Mammary epithelial cell (primary cell): ENCODE measurements at places on chromosomes 16 and 17.
A peak's percentile ranks its signal among the peaks of the same experiment; 100 is the strongest.

GRCh38 chr16:87562201-87562600, 40.1 kb upstream of the JPH3 start:
- no peak for DNase-seq

DNA sequence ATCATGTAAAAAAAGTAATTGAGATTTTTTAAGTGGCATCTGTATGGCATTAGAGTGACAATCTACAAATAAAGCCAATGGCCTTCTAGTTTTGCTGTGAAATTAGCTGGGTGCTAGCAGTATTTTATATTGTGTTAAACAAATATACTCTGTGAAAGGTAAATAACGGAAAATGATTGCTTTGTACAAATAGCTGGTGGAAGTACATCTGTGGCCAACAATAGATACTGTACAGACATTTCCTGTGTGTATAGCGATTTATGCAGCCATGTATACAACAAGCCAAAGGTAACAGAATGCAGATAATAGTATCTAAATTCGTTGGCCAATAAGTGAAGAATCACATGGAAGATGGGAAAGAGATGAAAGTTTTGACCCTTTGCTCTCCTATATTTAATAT, 26.6 kb downstream of the IQCK start:
- no peak for DNase-seq

DNA sequence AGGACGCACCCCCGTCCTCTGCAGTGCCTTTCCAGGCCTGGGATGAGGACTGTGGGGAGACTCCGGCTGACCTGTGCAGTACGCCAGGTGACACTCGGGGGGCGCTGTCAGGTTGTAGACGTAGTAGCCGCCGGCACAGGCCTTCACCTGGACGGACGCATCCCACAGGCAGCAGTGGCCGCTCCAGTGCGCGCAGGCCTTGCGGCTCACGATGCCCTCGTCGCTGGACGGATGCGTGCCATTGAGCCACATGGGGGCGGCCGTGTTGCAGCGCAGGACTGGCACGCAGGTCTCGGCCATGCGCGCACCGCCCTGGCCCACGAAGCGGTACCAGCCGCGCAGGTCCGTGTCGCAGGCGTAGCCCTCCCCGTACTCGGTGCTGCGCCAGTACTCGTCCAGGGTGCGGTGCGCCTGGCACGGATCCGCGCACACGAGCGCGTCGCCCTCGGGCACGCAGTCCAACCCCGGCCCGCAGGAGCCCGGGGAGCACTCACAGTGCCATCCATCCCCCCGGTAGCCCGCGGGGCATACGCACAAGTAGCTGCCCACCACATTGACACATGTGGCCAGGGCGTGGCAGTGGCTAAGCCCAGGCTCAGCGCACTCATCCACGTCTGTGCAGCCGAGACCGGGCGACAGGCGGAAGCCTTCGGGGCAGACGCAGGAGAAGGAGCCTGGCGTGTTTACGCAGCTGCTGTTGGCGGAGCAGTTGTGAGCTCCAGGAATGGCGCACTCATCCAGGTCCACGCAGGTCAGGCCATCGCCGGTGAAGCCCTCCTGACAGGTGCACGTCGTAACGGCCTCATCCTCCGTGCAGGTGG, 3.9 kb downstream of the UMOD start:
- no peak for DNase-seq

GRCh38 chr16:1972490-1972877, 631 bp downstream of the TBL3 start:
- peak; percentile 41 for DNase-seq

- DNase-seq: no peak
Measured at GRCh38 chr16:13660807-13661206, 259.1 kb upstream of the ERCC4 start.

DNA sequence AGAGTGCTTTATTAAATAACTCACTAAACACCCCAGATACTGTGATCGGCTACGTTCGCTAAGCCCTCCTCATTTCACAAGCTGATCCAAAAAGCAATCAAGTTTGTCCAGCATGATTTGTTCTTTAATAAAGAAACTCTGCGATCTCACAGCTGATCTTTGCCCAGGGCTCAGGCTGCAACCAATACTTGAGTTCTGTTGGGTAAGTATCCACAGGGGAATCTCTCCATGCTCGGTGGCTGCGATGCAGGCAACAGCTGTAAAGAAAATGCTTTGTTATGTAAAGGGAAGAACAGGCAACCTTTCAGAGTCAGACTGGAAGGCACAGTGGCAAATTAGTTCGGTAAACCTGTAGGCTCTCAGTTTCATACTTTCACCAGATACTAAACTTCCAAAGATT, 67.5 kb downstream of the SHISA6 start:
- no peak for DNase-seq

- DNase-seq: no peak
Measured at GRCh38 chr17:79872762-79873161, 33.5 kb upstream of the CBX4 start.

DNA sequence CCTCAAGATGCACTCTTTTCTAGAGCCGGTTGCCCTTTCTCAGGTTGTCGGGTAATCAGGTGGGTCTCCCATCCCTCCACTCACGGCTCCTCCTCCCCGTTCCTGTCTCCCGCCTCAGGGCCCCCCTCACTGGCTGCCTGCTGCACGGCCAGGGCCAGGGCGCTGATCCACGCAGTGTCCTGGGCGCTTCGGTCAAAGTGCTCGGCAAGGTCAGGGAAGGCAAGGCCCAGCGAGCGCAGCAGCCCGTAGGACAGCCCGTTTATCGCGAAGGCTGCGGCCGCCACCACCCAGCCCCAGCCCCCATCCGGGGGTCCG, 753 bp downstream of the SLC16A11 start:
- DNase-seq: no peak

DNA sequence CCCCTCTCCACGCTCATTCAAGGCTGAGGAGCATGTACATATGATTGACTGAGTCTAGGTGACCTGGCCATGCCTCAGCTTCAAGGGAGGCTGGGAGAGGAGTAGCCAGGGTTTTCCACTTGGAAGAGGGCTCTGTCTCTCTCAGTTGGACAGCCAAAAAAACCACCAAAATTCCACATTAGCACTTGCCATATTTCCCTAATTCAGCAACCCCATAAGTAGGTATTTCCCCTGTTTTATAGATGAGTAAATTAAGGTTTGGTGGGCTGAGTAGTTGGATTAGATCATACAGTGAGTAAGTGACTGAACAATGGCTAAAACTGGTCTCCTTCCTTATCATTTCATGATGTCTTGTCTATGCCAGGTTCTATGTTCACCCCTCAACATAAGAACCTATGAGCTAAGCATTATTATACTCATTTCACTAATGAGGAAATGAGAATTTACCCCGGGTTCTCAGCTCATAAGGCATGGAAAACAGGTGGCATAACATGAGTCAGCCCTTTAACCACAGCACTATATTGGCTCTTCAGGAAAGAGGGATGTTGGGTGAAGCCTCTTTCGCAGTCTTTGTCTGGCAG, 68.0 kb upstream of the GAS7 start:
- DNase-seq: no peak

DNA sequence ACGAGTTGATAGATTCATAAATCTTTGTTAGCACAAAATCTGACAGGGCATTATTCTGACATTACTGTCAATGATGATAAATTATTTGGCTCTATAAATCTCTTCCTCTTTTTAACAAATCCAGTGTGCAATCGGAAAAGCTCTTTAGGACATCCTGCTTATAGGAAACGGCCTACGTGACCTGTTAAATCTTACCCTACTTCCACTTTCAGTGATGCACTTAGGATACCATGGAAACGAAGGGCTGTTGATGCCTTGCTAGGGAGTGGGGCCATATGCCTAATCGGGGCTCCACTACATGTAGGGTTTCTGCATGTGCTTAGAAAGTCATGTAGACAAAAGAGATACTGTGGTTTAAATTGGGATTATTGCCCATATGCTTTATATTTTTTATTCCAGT, 27.2 kb downstream of the ZNF594 start:
- DNase-seq: no peak

DNA sequence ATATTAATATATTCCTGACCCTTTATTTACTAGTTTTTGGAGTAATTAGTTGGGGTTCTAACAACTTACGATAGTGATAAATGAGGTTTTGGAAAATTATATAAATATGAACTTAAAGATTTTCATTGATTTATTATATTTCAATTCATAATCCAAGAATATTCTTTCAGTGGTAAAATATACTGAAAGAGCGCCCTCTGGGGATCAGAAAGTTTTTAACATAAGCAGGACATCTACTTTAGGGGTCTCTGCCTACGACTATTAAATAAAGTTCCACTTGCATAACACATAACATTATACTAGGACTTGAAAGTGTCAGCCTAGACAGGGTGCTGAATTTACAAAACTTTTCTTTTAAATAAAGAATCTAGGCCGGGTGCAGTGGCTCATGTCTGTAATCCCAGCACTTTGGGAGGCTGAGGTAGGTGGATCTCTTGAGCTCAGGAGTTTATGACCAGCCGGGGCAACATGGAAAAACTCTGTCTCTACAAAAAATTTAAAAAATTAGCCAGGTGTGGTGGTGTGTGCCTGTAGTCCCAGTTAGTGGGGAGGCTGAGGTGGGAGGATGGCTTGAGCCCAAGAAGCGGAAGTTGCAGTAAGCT, 15.6 kb downstream of the RFWD3 start:
- no peak for DNase-seq

DNA sequence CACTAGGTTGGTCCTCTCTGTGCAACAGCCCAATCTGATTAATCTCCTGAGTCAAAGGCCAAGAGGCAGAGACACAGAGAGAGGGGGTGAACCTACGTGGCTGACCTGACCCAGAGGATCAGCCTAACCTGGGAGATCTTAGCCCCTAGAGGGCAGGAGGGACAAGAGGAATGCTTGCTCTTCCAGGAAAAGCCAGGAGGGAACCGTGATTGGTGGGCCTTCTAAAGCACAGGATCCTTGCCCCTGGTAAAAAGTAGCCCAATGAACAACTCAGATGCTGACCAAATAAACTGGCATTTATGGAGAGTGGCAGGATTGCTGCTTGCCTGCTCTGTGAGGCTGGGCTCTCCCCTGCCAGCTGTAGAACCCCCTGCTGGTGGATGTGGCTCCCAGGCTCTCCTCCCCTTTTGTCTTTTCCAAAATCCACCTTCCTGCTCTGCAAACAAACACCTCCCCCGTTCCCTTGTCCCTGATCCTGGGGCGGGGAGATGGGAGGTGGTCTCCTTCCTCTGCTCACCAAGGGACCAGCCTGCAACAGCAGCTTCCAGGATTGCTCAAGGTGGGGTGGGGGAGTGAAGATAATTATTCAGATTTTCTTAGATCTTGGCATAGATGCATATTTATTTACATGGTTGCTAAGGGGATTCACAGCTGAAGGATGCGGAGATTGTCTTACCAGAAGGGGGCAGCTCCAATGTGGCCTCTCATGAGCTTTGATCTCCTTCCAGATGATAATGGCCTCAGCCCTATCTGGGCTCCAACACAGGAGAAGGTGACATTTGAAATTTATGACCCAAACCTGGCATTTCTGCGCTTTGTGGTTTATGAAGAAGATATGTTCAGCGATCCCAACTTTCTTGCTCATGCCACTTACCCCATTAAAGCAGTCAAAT, 71.9 kb downstream of the SDR42E1 start:
- DNase-seq: no peak

DNA sequence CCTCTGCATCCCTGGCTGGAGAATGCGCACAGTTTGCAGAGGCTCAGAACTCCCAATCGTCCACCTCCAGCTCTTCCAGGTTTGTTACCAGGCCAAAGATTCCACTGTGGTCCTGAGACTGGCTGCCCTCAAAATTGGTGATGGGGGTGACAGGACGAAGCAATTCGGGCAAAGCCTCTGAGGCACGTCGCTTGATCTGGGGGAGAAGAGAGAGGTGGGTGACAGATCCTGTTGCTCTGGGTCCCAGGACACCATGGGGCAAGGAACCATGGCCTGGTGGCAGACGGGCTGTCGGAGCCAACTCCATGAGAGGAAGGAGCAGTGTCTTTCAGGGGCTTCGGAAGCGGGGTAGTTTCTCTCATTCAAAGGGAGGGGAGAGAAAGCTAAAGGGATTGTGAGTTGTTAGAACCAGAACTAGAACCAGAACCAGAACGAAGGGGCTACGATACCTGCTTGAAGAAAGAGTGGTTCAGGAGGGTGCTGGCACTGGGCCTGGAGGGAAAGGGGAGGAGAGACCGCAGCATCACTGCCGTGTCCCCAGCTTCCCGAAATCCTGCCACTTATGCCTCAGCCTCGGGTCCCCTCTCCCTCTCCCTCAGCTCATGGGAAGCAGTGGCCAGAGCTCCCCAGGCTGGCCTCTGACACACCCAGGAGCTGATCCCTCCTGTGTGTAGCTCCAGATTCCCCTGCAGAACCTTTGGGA, 3.8 kb upstream of the LIMD2 start:
- DNase-seq: no peak

DNA sequence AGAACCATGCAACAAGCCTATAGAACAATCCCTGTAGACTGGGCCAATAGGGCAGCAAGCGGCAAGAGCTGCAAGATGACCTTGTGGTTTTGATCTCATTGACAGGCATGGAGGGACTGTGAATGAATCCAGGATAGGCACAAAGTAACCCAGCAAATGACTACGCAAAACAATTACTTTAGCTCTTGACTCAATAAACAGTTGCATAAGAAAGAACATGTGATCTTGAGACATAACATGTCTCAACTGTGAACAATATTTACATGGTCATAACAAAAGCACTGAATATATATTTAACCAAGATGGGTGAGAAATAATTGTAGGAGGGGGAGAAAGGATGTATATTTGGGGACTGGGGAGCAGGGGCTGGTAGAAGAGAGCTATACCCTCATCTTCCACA, 313.7 kb upstream of the CDH5 start:
- no peak for DNase-seq

DNA sequence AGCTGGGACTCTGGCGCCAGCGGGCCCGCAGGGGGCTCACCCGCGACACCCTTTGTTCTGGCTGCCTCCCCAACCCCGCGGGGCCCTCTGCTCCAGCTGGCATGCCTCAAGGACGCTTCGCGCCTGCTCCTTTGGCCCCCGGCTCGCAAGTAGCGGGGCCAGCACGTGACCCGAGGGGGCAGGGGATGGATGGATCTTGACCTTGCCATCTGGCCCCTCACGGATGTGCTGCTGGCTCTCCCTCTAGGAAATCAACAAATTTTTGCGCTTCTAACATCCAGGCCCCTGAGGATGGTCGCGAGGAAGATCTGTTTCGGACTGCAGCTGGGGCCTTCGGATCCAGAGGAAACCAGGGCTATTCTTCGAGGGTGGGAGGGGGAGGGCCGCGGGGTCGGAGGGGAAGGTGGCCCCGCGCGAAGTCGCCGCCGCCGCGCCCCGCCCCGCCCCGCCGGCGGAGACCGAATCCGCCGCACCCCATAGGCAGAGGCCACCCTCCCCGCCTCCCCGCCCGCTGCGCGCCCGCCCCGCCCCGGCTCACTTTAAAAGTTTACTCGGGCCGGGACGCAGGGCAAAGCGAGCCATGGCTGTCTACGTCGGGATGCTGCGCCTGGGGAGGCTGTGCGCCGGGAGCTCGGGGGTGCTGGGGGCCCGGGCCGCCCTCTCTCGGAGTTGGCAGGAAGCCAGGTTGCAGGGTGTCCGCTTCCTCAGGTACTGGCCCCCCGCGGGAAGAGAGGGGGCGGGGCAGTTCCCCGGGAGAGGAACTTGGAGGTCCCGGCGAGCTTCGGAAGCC, at the start of gene ACSF2:
Gene ACSF2 (plus strand): TSS at position 537 of the 790 bp plus-strand sequence. CDS start 44 bp downstream, at position 581.
- peak; percentile 57 for DNase-seq

GRCh38 chr16:11674818-11675560, 6.7 kb downstream of the SNN start:
- peak; percentile 34 for DNase-seq
